ENCODE measurements at places on chromosomes 3 and 15.

DNA sequence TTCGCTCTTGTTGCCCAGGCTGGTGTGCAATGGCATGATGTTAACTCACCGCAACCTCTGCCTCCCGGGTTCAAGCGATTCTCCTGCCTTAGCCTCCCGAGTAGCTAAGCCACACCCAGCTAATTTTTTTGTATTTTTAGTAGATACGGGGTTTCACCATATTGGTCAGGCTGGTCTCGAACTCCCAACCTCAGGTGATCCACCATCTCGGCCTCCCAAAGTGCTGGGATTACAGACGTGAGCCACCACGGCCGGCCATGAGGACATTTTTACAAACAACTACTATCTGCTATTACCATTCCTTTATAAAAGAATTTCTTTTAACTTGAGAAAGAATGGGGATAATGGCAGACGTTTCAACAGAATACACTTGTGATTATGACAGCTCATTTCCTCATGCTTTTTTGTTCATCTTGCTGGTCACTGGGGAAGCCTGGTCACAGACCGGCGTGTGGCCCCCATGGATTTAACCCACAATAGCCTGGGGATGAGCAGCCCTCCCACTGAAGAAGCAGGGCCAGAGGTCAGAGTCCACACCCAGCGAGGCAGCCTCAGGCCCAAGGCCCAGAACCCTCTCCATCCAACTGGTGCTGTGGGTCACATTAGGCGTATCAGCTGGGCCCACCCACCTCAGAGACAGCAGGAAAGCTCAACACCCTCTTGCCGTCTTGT, 112.0 kb downstream of the LIPC start:
- DNase-seq, result no peak

- no peak for DNase-seq
Measured at GRCh38 chr3:73498764-73499622, 125.7 kb downstream of the PDZRN3 start.

DNA sequence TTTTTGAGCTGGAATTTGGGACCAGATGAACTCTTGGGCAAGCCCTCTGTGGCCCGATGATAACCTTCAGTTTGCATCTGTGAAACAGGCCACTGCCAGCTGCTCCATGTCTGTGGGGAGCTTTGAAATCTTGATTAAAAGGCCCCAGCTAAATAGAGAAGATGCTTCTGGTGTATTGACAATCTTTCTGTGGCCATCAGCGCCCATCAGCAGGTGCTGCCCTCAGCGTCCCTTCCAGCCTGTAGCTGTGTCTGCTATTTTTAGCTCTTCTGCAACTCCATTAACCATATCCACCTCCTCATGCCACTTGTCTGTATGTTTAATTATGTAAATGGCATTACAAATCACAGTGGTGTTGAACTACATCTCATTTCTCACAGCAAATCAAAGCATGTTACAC, 54.0 kb downstream of the CHCHD6 start:
- DNase-seq, result no peak

DNA sequence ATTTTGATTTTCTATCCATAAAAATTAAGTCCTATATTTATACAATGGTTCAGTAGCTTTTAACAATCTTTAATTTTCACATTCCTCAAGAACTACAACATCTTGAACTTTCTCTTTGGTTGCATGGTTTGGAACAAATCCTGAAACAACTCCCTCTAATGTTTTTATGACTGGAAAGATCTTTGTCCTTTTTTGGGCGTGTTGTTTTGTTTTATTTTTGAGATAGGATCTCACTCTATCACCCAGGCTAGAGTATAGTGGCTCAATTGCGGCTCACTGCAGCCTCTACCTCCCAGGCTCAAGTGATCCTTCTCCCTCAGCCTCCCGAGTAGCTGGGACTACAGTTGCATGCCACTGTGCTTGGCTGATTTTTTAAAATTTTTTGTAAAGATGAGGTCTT, 4.0 kb downstream of the STX19 start:
- DNase-seq, result no peak

GRCh38 chr3:118151164-118151563, 883.5 kb downstream of the IGSF11 start:
- no peak for DNase-seq

DNA sequence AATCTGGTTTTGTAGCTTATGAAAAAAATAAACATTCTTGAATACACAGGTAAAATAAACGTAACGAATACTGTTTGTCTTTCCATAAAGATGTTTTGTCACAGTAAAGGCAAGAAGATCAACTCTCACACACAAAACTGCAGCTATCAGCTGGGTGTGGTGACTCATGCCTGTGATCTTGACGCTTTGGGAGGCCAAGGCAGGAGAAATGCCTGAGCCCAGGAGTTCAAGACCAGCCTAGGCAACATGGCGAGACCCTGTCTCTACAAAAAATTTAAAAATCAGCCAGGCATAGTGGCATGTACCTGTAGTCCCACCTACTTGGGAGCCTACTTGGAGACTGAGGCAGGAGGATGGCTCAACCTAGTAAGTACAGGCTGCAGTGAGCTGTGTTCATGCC, 39.6 kb downstream of the CBLB start:
- DNase-seq, result no peak

GRCh38 chr15:41559239-41559782, 299 bp downstream of the TYRO3 start:
- DNase-seq, result no peak

DNA sequence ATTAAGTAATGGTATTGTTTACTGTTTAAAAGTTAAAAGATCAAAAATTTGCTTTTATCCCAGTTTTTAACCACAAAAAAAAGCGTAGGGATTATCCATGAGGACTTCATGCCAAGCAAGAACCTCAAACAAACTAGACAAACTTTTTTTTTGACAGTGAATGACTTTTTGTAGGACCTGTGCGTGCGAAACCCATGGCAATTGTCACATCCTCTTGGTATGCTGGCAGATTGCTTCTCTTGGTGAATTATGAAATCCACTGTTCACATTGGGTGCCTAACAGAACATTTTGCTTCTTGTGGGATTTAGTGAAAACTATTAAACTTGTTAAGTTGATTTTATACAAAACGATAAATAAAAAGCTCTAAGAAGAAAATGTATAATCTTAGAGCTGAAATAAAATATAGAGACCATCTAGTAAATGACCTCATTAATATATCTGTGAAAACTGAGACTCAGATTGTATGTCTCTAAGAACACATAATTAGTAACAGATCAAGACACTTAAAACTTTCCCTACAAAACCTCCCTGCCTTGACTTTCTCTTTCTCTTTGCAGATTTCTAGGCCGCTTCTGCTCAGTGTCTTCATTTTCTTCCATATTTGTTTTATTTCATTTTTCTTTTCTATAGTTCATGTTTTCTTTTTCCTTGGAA, 87.3 kb upstream of the CGNL1 start:
- DNase-seq, result no peak

DNA sequence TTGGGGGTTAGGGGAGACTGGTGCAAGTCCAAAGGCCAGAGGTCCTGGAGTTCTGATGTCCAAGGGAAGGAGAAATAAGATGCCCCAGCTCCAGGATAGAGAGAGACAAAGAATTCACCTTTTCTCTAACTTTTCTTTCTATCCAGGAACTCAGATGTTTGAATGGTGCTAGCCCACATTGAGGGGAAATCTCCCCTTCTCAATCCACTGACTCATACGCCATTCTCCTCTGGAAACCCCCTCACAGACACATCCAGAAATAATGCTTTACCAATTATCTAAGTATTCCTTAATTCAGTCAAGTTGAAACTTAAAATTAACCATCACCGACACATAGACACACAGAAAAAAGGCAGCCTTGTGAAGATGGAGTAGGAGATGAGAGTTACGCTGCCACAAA, 1085.2 kb downstream of the NSUN3 start:
- DNase-seq, result no peak

- DNase-seq, result no peak
Measured at GRCh38 chr3:113238503-113238902, 27.1 kb downstream of the BOC start.

- no peak for DNase-seq
Measured at GRCh38 chr3:110262896-110263295, 808.7 kb upstream of the NECTIN3 start.

- peak; percentile 97 for DNase-seq
Measured at GRCh38 chr15:100341750-100342560, at the start of gene ADAMTS17. TSS of gene ADAMTS17 (minus strand) at chr15:100341975. CDS start at chr15:100341899, 76 bp downstream.

DNA sequence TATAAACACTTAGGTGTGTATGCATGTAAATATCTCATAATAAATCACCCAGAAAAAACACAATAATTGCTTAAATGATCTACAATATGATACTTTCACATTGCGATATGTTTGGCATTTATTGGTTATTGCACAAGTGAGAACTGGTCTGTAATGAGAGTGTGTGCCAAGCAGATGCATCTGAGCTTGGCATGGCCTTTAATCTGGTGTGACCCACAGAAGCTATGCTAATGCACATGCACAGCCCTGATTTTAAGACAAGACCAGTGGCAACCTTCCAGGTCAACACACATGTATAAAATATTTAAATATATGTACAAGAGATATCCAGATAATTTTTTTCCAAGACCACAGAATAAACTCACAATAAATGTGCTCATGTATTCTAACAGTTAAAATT, 42.7 kb downstream of the C2CD4A start:
- DNase-seq, result no peak

GRCh38 chr15:55334997-55335396, 16.0 kb downstream of the PIGB start:
- DNase-seq, result no peak

- DNase-seq, result no peak
Measured at GRCh38 chr15:22877607-22878006, 39.1 kb downstream of the NIPA2 start.

DNA sequence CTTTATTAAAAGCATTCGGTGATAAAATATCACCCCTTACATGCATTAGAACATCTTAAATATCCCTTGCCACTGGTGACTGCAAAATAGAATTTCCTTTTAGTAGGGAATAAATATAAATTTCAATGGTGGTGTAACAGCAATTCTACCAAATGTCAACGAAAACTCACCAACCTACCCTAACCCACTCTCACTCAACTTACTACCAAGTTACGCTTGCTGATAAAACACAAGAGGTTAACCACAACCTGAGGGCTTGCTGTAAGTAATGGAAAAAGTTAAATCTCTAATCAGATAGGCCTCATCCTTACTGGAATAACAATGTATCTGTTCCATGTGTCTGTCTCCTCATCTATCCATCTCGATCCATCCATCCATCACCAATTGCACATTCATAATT, 274.7 kb downstream of the FOXP1 start:
- DNase-seq, result no peak

- DNase-seq, result no peak
Measured at GRCh38 chr3:133211856-133212255, 173.7 kb downstream of the TMEM108 start.

- DNase-seq, result no peak
Measured at GRCh38 chr3:184337981-184338380, 581 bp downstream of the FAM131A start.

DNA sequence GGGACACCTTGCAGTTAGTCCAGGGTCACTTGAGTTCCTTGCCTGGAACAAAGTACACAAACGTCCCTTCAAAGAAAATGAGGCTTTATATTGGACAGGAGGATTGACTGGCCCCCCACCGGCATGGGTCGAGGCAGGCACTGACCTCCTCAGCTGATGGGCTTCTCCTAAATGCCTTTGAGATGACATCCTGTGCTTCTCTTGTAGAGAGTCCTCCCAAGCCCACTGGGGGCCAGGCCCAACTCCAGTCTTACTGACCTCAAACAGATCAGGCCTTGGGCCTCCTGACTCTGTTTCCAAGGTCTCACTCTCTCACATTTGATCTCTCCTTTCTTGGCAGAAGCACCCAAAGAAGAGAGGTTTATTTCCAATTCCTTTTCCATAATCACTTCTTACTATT, 516.1 kb downstream of the MCTP2 start:
- DNase-seq, result no peak

DNA sequence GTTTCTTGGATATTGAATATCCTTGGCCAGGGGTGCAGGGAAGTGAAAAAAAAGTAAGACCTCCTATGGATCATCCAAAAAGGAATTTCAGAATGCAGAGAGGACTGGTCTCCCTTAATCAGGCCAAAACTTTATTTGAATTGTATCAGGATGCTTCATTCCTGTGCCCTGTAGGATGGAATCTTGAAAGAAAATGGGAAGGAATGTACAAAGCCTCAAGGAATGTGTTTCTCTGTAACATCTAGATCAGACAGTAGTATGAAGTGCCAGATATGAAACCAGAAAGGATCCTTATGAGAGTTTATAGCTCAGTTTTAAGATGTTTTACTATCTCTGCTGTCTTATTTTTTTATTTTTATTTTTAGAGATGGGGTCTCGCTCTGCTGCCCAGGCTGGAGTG, 6.5 kb upstream of the GSK3B start:
- no peak for DNase-seq

- no peak for DNase-seq
Measured at GRCh38 chr3:9416139-9416780, 18.8 kb downstream of the SETD5 start.

DNA sequence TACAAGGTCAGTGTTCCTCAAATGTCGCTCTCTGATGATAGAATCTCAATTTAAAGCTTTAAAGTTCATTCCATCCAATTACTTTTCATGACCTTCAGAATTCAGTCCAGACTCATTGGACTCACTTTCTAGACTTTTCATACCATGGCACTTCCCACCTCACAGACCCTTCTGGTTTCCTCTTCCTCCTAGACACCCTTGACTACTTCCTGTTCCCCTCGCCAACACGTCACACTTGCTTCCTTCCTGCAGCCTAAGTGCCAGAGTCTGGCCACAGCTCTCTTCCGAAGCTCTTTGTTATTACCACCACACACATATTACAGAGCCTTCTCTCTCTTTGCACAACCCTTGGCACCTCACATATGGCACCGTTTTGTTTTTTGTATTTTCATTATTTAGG, 59.1 kb upstream of the UMPS start:
- DNase-seq, result no peak

GRCh38 chr3:114698146-114699105, 404.6 kb downstream of the TIGIT start:
- no peak for DNase-seq

GRCh38 chr15:91265416-91265940, 165.4 kb downstream of the SV2B start:
- DNase-seq, result no peak

DNA sequence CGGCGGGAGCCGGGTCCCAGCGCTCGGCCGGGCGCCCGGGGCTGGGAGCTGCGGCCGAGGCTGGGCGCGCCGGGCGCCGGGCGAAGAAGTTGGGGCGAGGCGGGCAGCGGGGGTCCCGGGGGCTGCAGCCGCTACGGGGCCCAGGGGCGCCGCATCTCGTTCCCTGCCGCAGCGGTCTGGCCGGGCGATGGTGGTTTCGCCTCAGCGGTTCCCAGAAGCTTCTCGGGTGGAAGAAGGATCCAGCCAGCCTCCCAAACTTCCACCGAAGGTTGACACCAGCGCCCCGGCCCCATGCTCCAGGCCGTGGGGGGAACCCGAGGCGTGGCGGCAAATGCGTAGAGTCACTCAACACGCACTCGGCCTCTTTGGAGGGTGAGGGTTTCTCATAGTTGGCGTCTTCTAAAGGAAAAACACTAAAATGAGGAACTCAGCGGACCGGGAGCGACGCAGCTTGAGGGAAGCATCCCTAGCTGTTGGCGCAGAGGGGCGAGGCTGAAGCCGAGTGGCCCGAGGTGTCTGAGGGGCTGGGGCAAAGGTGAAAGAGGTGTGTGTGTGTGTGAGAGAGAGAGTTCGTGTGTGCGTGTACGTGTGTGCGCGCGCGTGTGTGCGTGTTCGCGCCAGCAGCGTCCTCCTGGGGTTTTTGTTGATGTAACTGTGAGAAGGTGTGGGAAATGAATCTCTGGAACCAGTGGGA, 940 bp downstream of the BOC start:
- no peak for DNase-seq
